NCI-H1436 (cell line): ENCODE measurements at places on chromosomes 7 and 10.

- DNase-seq, result no peak
Observed at GRCh38 chr10:36624551-36625100, 500.8 kb upstream of the ANKRD30A start.

GRCh38 chr7:48035967-48036478 is 680 bp downstream of the C7orf57 start:
- DNase-seq, result no peak

DNA sequence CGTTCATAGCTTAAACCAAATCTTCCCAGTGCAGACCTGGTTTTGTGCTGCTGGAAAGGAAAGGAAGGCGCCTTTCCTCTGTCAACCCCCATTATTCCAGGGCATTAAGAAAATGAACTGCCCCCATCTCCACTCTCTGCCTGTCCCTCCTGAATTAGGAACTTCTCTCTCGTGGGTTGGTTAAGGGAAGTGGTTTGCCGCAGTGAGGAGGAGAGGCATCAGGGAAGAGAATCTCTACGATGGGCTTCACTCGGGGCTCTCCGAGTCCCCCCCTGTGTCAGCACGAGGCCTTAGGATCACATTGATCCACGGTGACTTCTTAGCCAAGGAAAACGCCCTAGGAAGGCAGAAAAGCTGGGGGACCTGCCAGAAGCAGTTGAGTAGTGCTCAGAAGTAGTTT is 53.9 kb upstream of the LYZL2 start:
- DNase-seq, result no peak

- DNase-seq, result no peak
Observed at GRCh38 chr7:84780158-84781124, 406.4 kb downstream of the SEMA3D start.

DNA sequence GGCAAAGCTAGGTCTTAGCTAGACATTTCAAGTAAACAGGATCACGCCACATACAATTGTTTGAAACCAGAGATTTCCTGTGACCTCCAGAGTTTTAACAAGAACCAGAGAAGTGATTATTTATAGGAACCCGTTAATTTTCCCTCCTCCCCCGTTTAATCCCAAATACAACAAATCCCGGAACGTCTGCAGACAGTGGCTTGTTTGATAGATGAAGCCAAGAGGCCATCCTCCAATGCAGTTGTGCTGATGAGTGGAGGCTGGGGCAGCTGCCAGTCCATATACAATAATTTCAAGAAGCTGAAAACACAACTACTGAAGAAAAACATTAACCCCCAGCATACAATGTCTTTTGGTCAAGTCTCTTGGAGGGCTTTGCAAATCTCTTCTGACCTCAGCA is 971.6 kb upstream of the ZNF722 start:
- DNase-seq, result no peak

DNA sequence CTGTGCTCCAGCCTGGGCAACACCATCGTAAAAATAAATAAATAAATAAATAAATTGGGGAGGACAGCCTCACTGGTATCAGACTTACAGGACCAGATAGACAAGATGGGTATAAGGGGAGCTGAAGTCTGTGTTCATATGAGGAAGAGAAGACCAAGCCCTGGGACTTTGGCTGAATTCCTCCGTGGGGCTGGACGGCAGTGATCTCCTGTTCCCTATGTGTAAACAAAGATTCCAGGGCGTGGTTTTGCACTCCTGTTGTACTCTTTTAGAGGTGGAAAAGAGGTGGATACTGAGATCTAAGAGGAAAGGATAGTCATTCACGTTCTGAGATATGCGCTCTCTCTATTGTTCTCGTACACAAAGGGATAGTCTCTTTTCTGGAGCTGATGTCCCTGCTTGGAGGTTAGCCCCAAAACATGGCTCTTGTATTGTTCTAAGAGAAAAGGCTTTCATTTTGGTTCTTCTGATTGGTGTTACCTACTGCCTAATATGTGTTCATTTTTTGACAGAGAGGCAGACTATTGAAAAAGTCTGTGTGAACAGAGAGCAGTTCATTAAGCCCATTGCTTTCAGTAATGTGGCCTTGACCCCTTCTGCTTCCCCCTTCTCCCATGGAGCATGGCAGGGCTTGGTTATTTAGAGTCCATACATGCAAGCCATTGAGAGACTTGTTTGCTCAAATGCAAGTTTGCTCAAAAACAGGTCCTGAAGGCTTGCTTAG is 12.3 kb downstream of the KCTD7 start:
- no peak for DNase-seq

DNA sequence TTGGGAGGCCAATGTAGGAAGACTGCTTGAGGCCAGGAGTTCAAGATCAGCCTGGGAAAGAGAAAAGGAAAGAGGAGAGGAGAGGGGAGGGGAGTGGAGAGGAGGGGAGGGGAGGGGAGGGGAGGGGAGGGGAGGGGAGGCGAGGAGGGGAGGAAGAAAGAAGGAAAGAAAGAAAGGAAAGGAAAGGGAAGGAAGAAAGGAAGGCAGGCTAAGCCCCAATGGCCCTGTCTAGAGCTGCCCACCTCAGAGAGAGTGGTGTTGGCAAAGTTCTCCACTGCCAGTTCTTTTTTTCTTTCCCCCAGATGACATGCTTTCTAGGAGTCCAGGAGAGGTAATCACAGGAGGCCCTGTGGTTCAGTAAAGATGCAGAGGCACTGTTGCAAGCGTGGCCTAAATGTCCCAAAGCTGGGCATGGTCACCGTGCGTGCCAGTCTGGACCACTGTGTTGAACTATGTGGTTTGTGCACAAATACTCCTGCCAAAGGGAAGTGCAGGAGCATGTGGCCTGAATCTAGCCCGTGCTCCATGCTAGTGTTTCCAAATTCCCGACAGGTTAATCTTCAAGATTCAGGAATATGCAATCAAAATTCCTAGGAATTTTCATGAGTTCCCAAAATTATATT is 39.7 kb downstream of the ODAD2 start:
- DNase-seq, result no peak

- DNase-seq, result no peak
Observed at GRCh38 chr7:151838861-151839381, 38.0 kb downstream of the PRKAG2 start.

GRCh38 chr10:68366600-68366999 is 33.9 kb upstream of the PBLD start:
- no peak for DNase-seq

- DNase-seq, result no peak
Observed at GRCh38 chr10:14179251-14179650, 151.5 kb downstream of the FRMD4A start.

GRCh38 chr10:88110355-88110754 is 246.9 kb downstream of the PTEN start:
- DNase-seq, result no peak

- no peak for DNase-seq
Observed at GRCh38 chr7:45972629-45973312, 51.7 kb upstream of the IGFBP3 start.

DNA sequence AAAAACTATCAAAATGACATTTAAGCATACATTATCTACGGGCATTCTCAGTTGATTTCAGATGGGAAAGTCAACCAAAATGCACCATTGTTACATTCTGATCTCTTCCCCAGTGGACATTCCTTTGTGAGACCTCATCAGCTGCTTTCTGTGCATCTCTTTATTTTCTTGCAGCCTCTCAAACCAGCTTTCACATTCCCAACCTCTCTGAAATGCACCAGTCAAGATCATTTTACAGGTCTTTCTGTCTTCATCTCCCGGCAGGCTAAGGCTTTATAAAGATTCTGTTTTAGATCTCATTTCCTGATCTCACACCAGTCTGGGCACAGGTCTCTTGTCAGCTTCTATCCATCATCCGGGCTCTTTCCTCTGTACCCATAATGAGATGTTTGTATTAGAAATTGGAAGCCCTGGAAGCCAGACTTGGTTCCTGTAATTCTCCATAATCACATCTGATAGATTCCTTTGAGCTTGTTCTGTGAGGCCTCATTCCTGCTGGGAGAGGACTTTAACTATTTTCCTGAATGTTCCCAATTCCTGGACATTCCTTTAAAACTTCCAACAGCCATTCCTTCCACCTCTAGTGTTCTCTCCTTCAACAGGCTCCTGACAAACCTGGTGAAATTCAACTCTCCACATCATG is 44.3 kb upstream of the ARL4A start:
- DNase-seq, result no peak

DNA sequence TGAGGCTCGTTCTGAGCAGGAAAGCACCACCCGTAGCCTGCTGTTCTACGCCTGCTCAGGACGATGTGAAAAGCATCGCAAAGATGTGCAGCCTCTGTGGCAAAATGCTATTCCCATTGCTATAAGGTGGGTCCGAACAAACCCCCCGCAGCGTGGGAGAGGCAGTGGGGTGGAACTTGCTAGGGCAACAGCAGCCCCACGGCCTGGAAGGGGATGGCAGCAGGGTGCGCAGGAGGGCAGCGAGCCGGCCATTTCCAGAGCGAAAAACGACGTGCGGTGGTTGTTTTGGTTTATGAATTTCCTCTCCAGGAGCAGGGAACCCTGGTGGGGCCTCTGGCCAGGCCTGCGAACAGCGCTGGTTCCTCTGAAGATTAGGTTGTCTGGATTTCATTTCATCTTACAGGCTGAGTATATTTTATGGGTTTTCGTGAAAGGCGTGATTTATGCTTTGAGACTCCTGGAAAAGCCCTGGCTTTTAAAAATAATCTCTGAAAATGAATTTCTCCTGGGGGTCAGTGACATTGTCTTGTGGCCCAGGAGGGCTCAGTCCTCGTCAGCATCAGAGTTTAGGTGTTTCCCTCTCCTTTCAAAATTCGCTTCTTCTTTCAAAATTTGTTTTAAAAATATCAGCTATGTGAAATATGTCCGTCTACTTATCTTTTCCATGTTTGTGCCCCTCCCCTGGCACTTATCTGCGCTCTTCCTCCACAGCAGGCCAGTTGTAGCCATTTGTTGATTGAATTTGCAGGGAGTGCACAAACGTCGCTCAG is 42.3 kb upstream of the UBE3C start:
- peak; percentile 33 for DNase-seq

DNA sequence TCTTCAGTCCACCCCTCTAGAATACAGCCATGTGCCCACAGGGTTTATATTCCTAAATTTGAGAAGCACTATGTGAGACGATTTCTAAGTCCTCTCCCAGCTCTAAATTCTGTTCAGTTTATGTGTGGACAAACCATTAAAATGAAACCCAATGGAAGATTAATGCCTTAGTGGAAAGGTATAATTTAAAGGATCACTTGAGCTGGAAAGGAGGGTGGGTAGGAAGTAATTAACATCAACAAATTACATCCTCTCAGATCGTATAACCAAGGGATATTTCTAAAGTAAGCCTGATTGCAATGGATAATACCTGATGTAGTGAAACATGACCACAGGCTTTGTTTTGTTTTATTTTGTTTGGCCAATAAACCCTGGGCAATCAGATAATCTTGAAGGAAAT is 511.0 kb upstream of the COBL start:
- no peak for DNase-seq

- no peak for DNase-seq
Observed at GRCh38 chr10:75352650-75353049, 48.9 kb downstream of the ZNF503 start.

GRCh38 chr7:158015403-158016179 is 572.0 kb downstream of the PTPRN2 start:
- DNase-seq, result peak; percentile 49

DNA sequence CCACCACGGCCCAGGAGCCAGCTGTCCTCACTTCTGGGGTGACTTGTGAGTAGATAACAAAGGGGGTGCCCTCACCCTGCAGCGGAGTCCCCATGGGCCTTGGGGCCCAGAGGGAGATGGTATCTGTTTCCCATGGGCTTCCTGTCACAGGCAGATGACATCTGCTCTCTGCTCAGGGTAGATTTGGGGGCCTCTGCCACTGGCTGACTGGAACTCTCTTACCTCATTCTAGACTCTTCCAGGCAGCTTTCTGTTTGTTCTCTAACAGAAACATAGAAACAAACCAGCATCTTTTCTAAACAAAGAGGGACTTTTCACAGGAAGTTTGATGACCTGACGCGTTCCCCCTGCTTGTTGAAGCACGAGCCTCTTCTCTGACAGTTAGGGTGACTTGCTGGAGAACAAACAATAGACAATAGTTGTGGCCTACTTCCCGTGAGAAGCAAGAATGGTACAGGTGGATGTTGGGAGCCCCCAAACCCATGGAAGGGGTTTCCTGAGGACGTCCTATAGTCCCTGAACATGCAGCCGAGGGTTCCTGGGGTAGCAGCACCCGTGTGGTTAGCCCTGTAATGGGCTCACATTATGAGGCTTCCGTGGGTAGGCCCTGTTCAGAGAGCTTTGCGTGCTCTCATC is 61.6 kb downstream of the GRK5 start:
- no peak for DNase-seq

DNA sequence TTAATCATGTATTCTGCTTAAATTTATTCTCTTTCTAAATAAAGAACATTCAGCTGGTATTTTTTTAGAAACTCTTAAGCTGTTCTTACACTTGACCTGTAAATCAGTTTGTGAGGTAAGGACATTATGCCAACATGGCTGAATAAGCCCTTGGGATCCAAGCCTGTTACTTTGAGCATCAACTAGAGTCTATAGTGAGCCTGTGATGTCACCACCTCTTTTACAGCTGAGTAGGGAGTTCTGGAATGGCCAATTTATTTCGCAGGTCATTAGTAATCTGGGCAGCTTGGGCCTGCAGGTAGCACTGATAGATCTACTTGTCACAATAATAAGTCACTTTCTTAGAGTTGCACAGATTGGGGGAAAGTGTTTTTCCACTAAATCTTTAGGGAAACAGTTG is 915.2 kb upstream of the MBL2 start:
- no peak for DNase-seq

- no peak for DNase-seq
Observed at GRCh38 chr7:29815181-29816105, 9.1 kb downstream of the WIPF3 start.

- DNase-seq, result no peak
Observed at GRCh38 chr7:18860221-18860620, 257.2 kb downstream of the TWIST1 start.

DNA sequence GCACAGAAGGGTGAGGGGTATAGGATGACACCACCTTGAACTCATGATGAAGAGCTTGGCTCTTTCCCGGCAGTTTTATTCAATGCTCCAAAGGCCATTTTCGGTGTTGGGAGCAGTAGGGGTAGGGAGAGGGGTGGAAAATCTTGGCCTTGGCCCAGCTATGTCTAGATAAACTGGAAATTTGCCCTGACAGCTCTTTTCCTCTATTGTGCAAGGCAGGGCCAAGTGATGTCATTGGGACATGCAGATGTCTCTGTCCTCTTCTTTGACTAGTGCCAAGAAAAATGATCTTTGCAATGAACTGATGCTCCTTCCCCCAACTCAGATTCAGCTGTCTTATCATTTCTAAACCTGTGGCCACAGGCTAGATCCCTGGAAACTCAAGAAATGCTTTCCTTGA is 27.7 kb upstream of the PRKCQ start:
- DNase-seq, result no peak

DNA sequence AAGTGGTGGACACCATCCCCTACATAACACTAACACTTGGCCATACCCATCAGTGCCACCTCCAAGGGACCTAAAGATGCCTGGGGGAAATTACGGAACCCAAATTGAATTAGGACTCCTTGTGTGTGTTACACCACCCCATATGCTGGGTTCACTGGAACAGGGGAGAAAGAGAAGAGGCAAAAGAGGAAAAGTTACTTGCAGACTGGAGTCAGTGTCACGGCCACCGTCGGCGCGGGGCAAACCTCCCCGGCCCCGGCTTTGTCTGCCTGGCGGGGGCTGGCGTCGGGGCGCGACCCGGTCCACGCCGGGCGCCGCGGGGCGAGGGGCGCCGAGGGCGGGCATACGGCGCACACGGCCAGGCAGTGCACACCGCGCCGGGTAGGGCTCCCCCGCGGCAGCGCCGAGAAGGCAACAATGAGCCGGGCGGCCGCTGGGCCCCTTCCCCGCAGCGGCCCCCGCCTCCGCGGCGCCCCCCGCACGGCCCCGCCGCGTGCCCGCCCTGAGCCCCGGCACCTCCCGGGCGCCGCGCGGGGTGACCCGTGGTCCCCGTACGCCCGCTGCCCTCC is 171.1 kb downstream of the FAM107B start:
- no peak for DNase-seq

- DNase-seq, result no peak
Observed at GRCh38 chr10:125333209-125333591, 172.8 kb upstream of the CTBP2 start.
